ENCODE measurements at places on chromosomes 13 and 19.

DNA sequence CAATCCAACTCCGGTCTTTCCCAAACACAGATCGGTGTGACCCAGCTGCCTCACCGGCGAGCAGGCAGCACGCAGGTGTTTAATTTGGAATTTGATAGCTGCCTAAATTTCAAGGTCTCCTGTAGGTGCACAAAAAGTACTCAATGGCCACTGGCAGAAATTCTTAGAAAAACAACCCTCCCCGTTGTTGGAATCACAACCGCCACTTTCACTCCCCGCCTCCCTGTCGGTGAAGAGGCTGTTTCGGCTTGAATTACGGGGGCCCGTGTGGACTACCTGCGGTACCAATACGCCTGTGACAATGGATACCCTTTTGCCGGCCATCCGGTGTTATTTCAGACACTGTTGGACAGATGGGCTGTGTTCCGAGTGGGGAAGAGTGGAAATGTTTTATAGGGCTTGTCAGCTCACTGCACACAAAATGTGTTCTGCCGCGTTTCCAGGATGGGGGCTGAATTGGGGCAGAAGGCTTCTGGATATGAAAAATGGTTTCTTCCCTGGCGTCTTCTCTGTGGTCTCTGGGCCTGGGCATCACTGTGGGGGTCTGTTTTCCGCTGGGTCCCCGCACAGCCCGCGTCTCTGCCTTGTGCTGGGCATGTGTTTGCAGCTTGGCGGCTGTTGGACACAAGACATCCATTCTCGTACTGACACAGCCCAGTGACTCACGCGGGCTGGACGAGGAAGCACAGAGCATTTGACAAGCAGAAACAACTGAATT lies 45.4 kb downstream of the ZIC5 start:
- DNase-seq = peak; percentile 6

DNA sequence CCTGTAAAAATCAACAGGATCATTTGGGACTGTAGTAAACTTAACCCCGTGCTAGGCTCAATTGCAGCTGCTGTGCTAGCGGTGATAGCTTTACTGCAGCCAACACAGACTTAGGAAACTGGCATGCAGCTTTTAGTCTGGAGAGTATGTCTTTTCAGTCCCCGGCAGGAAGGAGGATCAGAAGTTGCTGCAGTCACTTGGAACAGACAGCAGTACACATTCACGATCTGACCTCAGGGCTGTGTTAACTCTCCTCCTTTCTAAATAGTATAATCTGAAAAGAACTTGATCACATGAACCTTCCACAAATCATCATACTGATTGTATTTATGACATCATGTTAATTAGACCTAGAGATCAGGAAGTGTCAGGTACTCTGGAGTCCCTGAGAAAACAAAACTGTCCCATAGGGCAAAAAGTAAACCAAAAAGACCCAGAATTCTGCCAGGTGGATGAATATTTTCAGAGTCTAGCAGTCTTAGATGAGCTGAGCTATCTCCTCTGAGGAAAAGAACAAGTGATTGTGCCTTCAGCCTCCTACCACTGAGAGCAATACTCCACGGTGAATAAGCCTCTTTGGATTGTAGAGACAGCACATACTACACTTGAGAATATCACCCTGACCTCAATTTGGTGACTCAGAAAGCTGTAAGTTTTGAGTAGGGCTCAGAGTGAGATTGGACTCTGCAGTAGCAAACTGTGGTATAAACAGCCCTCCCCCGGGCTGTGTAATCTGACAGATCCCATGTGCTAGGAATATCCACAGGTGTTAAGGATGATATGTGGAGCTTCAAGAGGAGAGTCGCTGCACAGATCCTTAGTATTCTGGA lies 181.0 kb upstream of the GPR12 start:
- peak; percentile 35 for DNase-seq

- DNase-seq = no peak
Measured at GRCh38 chr13:66895780-66896179, 334.4 kb downstream of the PCDH9 start.

DNA sequence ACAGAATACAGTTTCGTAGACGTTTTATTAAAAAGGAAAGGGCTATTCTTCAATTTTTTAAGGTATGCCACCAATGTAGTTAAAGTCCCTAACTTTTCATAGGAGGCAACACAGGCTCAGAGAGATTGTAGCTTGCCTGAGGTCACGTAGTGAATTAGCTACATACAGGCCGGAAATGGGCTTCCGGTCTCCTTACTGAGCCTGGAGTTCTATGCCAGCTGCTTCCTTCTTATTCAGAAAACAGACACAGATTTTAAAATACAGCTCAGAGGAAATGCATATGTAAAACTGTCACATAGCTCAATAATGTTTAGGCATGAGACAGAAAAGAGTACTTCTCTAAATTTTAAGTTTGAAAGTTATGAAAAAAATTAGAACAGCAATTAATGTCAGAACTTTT lies 85.4 kb upstream of the TUBA3C start:
- DNase-seq = no peak

GRCh38 chr13:35684432-35684831 lies 207.9 kb upstream of the MAB21L1 start:
- no peak for DNase-seq
